NCI-H1092 treated with DMSO at 0.1 percent for 48 hours (cell line): ENCODE measurements at places on chromosomes 6 and 20.

DNA sequence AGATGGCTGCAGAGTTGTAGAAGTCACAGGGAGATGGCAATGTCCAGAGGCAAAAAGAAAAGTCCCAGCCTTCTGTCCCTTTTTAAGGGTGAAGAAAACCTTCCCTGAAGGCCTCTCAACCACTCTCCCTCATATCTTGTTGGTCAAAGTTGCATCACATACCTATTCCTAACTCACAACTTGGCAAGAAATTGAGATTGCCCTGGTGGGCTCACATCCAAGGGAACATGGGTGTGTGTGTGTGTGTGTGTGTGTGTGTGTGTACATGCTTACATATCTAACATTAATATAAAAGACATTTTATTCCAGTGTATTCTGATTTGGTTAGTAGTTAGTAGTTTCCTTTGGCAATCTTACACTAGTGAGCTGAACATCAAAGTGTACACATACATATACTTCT, 144.3 kb upstream of the SALL4 start:
- no peak for DNase-seq

- peak; percentile 18 for DNase-seq
Measured at GRCh38 chr6:13614126-13614925, 809 bp upstream of the NOL7 start.

GRCh38 chr20:7155794-7156193, 388.3 kb downstream of the BMP2 start:
- DNase-seq = no peak

GRCh38 chr6:35503534-35503933, 6.7 kb upstream of the TEAD3 start:
- DNase-seq = no peak

DNA sequence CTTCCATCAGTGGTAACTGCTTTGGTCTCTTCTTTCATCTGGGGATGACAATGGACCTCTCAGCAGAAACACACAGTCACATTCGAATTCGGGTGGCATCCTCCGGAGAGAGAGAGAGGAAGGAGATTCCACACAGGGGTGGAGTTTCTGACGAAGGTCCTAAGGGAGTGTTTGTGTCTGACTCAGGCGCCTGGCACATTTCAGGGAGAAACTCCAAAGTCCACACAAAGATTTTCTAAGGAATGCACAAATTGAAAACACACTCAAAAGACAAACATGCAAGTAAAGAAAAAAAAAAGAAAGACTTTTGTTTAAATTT, 6.1 kb downstream of the EDN1 start:
- DNase-seq = no peak
